ENCODE measurements at places on chromosomes 4 and X.

DNA sequence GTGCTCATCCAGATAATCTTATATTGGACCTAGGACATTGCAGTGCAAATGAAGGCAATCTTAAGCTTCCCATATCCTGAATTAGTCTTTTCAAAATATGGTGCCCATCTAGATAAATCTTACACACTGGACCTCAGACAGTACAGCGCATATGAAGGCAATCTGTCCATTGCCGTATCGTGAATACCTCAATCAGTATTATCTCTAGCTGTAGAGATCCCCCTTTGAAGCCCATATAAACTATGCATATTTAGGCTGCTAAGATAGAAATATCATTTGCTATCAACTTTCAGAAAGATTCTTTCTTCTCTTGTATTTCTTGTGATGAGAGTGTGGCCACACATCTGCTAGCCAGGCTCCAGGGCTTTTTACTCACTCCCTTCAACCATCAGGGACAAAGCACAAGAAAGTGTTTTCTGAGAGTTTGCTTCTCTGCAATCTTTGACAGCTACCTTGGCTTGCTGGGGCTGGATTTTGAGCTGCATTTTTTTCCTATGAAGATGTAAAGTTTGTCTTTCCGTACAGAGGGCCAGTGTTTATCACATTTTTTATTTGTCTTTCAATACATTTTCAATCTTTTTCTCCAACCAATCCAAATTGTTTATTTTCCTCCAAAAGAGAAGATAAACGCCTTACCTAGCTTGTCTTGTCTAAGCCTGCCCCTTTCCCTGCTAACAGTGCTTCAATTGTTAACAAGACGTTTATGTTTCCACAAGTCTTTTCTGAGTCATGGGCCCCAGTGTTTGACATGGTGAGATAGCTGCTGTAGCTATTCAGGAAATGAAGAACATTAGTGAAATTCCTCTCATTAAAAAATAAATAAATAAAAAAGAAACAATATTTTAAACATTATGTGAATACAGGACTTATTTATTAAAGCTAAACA lies 57.6 kb upstream of the FAT1 start:
- DNase-seq: no peak

DNA sequence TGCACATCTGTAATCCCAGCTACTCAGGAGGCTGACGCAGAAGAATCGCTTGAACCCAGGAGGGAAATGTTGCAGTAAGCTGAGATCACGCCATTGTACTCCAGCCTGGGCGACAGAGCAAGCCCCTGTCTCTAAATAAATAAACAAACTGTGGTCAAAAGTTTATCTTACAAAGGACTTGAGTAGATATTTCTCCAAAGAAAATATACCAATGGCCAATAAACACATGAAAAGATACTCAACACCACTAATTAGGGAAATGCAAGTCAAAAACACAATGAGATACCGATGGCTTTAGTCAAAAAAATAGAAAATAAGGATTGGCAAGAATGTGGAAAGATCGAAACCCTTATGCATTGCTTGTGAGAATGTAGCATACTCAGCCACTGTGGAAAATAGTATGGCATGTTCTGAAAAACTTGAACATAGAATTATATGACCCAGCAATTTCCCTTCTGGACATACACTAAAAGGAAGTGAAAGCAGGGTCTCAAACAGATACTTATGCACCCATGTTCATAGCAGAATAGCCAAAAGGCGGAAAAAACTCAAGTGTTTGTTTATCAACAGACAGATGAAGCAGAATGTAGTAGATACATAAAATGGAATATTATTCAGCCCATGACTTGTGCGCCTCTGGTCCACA lies 2.0 kb upstream of the CFAP97 start:
- no peak for DNase-seq

DNA sequence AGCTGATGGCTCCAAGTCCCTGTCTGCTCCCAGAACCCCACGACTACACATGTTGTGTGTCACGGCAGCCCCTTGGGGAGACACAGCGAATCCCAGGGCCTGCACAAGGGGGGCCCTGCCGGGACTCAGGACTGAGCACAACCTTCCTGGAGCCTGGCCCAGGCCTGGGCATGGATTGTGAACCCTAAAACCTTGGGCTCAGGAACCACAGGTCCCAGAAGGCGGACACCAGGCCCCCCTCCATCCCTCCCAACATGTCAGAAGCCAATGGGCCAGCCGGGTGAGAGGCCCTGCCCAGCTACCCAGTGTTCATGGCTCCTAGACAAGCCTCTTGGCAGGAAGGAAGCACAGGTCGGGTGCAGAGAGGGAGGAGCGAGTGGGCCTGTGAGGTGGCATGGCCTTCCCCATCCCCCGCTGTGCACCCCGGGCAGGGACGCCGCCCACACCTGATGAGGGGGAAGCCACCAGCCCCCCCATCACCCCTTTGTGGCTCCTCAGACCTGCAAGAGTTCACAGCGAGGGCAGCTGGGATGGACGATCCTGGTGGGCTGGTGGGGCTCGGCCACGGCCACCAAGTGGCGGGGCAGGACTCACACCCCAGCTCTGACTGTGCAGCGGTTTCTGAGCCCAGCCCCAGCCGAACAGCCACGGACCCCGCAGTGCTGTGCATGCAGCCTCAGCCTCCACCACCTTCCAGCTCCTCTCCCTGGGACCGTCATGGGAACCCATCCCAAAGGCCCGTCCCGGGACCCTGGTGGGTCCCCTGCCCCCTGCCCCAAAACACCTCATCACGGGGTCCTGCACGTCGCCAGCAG lies 3.7 kb downstream of the PDE6B start:
- no peak for DNase-seq

GRCh38 chr4:10750714-10751113 lies 66.1 kb upstream of the CLNK start:
- no peak for DNase-seq

GRCh38 chr4:68416591-68416990 lies 30.7 kb upstream of the TMPRSS11E start:
- DNase-seq: no peak

DNA sequence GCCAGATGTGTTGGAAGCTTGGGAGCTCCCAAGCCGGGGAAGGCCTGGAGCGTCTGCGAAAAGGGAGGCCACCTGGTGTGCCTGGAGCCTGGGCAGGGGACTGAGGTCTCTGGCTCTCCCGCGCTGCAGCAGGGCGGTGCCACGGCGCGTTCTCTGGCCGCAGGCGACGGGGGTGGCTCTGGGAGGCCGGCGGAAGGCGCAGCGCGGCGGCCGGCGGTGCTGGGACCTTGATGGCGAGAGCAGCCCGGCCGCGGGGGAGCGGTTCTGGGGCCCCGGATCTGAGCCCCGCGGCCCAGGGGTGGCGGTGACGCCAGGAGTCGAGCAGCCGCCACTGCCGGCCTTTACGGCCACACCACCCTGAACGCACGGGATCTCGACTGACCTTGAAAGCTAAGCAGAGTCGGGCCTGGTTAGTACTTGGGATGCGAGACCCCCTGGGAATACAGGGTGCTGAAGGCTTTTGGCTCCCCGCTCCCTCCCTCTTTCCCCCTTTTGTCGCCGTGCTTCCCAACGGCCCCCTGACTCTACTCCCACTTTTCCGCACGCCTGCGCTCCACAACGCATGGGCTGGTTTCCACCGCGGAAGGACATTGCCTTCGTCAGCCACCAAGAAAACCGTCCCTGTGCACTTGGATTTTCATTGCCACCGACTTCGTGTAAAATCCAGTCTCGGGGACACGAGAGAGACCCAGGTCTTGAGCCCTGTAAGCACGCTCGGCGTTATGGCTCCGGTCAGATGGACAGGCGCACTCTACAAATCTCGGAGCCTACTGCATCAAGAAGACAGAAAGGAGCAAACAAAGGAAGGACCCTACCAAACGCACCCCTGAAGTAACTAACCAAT lies 9.5 kb downstream of the FRG2 start:
- DNase-seq: no peak

DNA sequence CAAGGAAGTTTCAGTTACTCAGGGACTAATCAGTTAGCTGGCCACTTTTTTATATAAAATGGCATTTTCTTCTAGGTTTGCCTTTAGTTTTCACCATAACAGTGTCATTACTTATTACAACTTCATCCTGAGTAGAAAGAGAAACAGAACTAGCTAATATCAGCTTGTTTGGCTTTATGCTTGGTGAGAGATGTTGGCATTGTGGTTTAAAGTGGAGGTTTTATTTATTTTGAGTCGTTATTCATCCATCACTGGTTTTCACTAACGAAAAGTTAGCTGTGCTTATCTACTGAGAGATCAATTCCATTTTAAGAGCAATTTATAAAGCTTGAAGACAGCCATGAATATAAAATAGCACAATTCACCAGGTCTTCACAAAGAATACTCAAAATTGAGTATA lies 714.5 kb downstream of the GRID2 start:
- DNase-seq: no peak

GRCh38 chrX:112668476-112669409 lies 11.0 kb downstream of the LHFPL1 start:
- DNase-seq: no peak

DNA sequence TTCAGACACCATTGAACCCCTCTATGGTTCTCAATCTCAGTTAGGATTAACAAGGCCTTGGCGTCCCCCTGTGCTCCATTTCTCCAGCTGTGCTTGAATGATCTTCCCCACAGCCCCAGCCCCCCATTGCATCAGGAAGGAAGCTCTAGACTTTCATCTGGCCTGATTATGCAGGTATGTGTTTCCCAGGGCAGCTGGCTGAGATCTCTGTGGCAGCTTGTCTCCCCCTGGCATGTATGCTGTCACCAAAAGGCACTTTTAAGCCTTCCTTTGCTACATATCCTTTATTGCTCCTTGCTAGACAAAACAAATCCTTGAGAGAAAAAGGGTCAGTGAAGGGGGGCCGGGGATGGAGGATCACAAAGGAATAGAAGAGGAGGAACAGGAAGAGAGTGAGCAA lies 1056.0 kb upstream of the SLIT2 start:
- no peak for DNase-seq

DNA sequence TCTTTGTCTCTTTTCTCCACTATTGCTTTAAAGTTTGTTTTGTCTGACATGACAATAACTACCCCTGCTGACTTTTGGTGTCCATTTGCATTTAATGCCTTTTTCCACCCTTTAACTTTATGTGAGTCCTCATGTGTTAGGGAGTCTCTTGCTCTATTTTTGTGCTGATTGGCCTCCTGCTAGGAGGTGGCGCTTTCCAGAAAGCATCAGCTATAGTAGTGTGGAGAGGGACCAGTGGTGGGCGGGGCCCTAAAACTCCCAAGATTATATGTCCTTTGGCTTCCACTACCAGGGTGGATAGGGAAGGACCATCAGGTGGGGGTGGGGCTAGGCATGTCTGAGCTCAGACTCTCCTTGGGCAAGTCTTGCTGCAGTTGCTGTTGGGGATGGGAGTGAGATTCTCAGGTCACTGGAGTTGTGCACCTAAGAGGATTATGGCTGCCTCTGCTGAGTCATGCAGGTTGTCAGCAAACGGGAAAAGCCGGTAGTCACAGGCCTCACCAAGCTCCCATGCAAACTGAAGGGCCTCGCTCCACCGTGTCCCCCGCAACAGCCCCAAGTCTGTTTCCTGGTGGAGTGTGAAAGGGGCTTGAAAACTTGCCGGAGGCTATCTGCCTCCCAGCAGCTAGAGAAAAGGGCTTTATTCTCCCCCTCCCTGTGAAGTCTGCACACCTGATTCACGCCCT lies 156.3 kb downstream of the CPEB2 start:
- no peak for DNase-seq

GRCh38 chr4:82614838-82615449 lies 53.2 kb upstream of the TMEM150C start:
- DNase-seq: no peak

DNA sequence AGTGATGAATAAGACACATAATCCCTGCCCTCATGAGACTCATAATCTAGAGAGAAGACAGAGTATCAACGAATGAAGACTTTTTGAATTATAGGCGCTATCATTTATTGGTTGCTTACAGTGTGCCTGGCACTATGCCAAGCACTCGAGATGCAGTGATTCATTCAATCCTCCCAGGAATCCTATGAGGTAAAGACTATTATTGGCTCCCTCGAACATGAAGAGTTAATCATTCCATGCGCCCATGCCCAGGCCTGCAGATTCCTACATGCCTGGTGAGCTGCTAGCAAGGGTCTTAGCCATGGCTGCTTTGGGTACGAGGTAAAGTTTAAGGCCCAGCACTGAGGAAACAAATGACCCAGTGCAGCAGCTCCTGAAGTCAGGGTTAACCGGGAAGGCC lies 47.0 kb downstream of the TEX13B start:
- no peak for DNase-seq

DNA sequence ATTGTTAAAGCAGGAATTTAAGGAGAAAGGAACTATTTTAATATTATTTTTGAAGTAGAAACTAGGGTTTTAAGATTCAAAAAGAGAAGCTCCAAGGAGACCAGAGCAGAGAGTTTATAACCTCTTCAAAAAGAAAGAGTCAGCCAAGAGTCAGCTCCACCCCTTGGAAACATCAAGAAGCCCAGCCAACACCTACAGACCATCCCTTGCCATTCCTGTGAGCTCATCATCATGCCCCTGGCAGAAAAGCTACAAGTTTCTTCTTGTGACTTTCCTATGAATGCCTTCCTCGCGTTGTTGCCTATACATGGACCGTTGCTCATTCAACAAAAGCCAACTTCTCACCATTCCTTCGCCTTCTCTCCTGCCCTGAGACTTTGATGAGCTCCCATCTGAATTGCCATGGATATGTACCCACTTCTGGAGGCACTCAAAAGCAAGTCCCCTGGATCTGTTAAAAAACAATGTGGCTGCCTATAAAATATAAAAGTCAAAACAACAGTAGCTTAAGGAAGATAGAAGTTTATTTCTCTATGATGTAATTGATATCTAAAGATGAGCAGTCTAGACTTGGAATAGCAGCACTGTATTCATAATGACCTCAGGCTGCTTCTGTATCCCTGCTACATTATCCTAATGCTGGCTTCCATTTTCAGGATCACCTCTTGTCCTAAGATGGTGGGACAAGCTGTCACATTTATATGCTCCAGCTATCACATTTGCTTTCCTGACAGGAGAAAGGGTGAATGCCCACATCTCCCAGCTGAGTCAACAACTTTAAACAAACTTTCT lies 20.3 kb downstream of the PLRG1 start:
- no peak for DNase-seq

- no peak for DNase-seq
These were observed 580.6 kb downstream of the INPP4B start for GRCh38 chr4:142265536-142265935.

GRCh38 chrX:2735270-2735669 lies 16.6 kb upstream of the XG start:
- DNase-seq: no peak

DNA sequence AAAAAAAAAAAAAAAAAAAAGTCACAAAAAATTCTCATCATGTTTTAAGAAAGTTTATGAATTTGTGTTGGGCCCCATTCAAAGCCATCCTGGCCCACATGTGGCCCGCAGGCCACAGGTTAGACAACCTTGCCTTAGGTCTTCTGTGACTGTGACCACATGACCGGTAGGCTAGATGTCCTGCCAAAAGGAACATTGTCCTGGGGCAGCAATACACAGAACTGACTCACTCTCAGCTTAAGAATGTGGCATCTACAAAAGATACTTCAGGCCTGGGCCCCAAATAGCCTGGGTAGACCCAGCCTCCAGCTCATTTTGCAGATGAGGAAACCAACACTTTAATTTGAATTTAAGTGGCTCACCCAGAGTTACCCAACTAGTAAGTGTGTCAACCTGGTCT lies 10.0 kb downstream of the AWAT2 start:
- no peak for DNase-seq

GRCh38 chr4:53647547-53647946 lies 56.3 kb upstream of the LNX1 start:
- DNase-seq: no peak

GRCh38 chr4:2390146-2390545 lies 28.3 kb downstream of the ZFYVE28 start:
- DNase-seq: no peak

- DNase-seq: no peak
These were observed 245.9 kb downstream of the IDS start for GRCh38 chrX:149259241-149259640.
